Activated T-cell treated with anti-CD3 and anti-CD28 coated beads, Interleukin-2, amount 50 U/mL, for 24 hours (primary cell): ENCODE measurements at places on chromosomes 6 and 20.

- H3K4me3 ChIP-seq, result no peak overlapping the region
- peaks cover 26% of the 10 kb centered on the region for H3K4me1 ChIP-seq
- DNase-seq, result peak; percentile 38
- peak overlapping the region; percentile 20 for H3K27ac ChIP-seq
- H3K27me3 ChIP-seq, result no peaks in the 10 kb centered on the region
- H3K36me3 ChIP-seq, result no peaks in the 10 kb centered on the region
Measured at GRCh38 chr20:57450931-57451330, 59.7 kb downstream of the RBM38 start.

DNA sequence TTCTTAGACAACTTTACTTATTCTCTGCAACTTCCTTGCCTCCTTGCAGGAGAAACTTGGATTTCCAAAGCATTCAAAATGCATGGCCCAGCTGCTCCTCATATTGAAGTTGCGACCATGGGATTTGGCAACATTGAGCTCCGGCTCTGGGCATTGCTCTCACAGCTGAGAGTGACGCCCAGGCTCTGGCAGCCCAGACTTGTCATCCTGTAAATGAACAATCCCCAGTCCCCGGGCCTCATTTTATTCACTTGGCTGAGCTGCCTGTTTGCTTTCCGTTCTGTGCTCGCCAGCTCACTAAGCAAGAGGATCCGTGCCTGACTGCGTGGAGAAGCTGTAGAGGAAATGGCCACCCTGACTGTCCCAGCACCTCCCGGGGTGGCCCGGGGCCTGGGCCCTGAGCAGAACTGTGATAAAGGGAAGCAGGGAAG is 119.5 kb upstream of the CD93 start:
- no peak overlapping the region for H3K27ac ChIP-seq
- no peak overlapping the region for H3K4me3 ChIP-seq

GRCh38 chr20:47540443-47541354 is 39.0 kb downstream of the NCOA3 start:
- peak overlapping the region; percentile 70 for H3K27ac ChIP-seq
- no peaks in the 10 kb centered on the region for H3K27me3 ChIP-seq
- no peak overlapping the region for H3K4me3 ChIP-seq
- H3K36me3 ChIP-seq, result peaks cover 64% of the 10 kb centered on the region
- H3K4me1 ChIP-seq, result peaks cover 81% of the 10 kb centered on the region
- DNase-seq, result no peak

DNA sequence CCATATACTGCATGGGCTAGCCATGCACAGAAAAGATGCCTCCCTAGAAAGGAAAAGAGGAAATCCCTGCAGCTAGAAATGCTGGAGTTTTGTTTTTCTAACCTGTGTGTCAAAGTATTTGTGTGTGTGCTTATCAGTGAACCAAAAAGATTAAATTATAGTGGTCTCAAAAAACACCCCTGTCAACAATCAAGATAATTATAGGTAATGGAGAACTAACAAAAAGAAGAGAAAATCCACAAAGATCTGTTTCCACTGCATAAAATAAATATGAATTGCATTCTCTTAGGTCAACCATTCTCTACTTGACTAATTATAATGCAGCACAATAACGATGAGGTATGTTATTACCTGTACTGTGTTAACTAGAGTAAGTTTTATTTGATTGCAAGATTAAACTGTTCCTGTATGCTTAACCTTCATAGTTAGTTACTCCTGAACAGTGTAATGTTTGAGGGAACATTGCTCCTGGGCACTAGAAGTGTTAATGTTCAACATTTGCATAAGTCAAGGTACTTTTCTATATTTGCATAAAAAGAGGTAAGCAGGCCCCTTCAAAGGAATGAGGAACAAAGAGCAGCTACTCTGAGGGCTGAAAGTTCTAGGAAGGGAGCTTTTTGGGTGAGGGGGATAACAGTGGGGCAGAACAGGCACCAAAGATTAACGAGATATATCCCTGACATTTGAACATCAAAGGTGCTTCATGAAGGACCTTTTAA is 212.1 kb downstream of the BTBD9 start:
- no peak overlapping the region for H3K4me3 ChIP-seq
- H3K27ac ChIP-seq, result no peak overlapping the region
- DNase-seq, result no peak
- H3K4me1 ChIP-seq, result peaks cover 5% of the 10 kb centered on the region
- peaks cover 3% of the 10 kb centered on the region for H3K36me3 ChIP-seq

GRCh38 chr20:14214046-14214445 is 123.4 kb downstream of the FLRT3 start:
- no peak overlapping the region for H3K4me3 ChIP-seq
- DNase-seq, result no peak
- H3K4me1 ChIP-seq, result no peaks in the 10 kb centered on the region
- no peak overlapping the region for H3K27ac ChIP-seq
- H3K27me3 ChIP-seq, result no peaks in the 10 kb centered on the region

DNA sequence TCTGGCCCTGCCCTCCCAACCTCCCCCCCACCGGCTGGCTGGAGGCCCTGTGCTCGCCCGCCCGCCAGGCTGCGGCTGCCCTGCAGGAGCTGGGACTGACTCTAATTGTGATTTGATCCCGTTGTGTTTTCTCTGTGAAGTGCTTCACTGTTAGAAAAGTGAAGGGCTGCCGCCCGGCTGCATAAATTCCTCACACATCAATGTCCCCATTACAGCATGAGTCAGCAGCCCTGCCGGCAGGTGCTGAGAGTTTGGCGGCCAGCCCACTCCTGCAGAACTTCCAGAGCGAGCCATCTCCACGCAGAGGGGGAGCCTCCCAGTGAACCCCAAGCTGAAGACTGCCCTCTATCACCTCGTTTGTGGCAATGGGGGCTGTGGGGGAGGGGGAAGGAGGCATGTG is 137.9 kb downstream of the DLL1 start:
- H3K27me3 ChIP-seq, result peaks cover 38% of the 10 kb centered on the region
- H3K4me3 ChIP-seq, result no peak overlapping the region
- no peak for DNase-seq
- no peaks in the 10 kb centered on the region for H3K36me3 ChIP-seq

GRCh38 chr6:84560436-84561390 is 203.7 kb downstream of the TBX18 start:
- no peak overlapping the region for H3K4me3 ChIP-seq
- DNase-seq, result no peak
- no peaks in the 10 kb centered on the region for H3K36me3 ChIP-seq

- H3K4me1 ChIP-seq, result no peaks in the 10 kb centered on the region
- no peak overlapping the region for H3K4me3 ChIP-seq
- no peaks in the 10 kb centered on the region for H3K27me3 ChIP-seq
- no peak overlapping the region for H3K27ac ChIP-seq
- no peaks in the 10 kb centered on the region for H3K36me3 ChIP-seq
Measured at GRCh38 chr6:119643876-119644275, 294.3 kb upstream of the MAN1A1 start.

DNA sequence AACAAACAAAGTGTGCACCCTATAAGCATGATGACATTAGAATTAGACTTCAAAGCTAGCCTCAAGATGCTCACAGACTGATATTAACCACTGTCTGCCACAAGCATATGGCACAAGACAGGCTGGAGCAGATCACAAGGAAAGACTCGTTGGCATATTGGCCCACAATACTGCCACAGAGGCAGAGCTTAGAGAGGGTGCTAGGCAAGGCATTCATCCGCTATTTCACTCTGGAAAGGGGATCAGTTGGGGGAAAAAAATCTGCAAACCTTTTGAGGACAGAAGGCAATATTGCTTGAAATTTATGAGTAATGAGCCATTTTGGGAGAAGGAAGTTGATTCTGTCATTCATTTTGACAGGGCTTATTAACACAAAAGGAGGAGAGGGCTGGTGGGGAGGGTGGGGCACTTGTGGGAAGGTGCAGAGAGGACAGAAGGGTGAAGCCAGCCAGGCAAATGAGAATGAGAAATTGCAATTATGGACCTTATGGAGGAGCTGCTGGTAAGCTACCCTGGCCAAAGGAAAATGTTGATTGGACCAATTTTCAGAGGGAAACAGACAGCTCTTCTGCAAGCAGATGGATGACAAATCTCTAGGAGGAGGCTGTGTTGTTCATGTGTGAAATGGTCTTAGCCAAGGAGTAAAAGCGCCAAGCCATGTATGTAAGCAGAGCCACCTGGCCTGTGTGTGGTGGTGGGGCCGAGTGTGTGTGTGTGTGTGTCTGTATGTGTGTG is 187.7 kb downstream of the GMPR start:
- no peak for DNase-seq
- H3K36me3 ChIP-seq, result peaks cover 23% of the 10 kb centered on the region
- H3K27ac ChIP-seq, result peak overlapping the region; percentile 28
- H3K4me1 ChIP-seq, result peaks cover 48% of the 10 kb centered on the region
- no peak overlapping the region for H3K4me3 ChIP-seq

DNA sequence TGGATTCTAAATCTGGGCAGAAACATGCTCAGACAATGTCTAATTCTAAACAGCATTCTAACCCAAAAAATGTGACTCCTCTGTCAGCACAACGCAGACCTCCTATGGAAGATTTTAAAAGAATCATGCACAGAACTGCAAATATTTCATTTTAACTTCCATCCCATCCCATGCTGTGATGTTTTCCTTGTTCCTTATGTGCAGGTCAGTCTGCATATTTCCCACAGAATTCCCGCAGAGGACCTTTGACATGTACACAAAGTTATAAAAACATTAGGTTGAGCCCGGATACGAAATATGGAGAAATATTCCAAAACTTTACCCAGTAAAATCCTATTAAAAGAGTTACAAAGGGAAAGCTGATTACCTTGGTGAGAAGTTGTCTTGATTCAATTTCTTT is 467.1 kb upstream of the EPHA7 start:
- H3K36me3 ChIP-seq, result no peaks in the 10 kb centered on the region
- no peak for DNase-seq
- H3K27me3 ChIP-seq, result no peaks in the 10 kb centered on the region

DNA sequence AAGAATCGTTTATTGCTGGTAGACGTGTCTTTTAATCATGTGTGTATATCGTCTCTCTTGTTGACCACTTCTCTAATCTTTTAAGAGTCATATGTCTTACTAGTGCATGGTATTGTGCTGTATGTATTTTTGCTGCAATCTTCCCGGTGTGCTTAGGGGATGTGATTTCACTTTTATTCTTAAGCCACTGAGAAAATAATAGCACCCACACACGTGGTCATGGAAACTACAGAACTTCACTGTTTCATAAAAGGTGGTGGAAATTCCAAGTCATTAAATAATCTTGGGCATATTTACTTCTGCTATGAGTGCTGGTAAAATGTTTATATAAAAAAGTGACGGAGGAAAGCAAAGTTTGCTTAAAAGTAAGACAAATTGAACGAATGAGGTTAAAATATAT is 3.0 kb upstream of the CDYL start:
- H3K36me3 ChIP-seq, result peaks cover 3% of the 10 kb centered on the region
- no peak overlapping the region for H3K27ac ChIP-seq

GRCh38 chr6:80382811-80383210 is 276.3 kb downstream of the BCKDHB start:
- H3K36me3 ChIP-seq, result no peaks in the 10 kb centered on the region
- H3K4me3 ChIP-seq, result no peak overlapping the region
- no peak overlapping the region for H3K27ac ChIP-seq
- no peak for DNase-seq

DNA sequence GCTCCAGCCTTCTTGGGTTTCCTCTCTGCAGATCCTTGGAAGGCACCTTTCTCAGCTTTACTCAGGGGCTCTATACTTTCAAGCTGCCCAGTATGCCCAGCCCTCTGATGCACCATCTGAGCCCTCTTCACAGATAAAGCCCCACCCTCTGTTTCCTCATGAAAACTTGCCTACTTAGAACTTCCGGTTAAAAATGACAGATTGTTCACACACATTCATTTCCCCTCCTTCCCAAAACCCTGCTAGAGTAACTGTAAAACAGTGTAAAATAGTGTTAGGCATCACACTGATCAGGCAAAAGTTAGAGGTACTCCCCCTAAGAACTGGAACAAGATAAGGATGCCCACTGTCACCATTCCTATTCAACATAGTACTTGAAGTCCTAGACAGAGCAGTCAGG is 14.0 kb upstream of the GCM1 start:
- no peak overlapping the region for H3K4me3 ChIP-seq
- no peak overlapping the region for H3K27ac ChIP-seq
- H3K27me3 ChIP-seq, result no peaks in the 10 kb centered on the region
- peaks cover 7% of the 10 kb centered on the region for H3K4me1 ChIP-seq
- H3K36me3 ChIP-seq, result no peaks in the 10 kb centered on the region
- no peak for DNase-seq

DNA sequence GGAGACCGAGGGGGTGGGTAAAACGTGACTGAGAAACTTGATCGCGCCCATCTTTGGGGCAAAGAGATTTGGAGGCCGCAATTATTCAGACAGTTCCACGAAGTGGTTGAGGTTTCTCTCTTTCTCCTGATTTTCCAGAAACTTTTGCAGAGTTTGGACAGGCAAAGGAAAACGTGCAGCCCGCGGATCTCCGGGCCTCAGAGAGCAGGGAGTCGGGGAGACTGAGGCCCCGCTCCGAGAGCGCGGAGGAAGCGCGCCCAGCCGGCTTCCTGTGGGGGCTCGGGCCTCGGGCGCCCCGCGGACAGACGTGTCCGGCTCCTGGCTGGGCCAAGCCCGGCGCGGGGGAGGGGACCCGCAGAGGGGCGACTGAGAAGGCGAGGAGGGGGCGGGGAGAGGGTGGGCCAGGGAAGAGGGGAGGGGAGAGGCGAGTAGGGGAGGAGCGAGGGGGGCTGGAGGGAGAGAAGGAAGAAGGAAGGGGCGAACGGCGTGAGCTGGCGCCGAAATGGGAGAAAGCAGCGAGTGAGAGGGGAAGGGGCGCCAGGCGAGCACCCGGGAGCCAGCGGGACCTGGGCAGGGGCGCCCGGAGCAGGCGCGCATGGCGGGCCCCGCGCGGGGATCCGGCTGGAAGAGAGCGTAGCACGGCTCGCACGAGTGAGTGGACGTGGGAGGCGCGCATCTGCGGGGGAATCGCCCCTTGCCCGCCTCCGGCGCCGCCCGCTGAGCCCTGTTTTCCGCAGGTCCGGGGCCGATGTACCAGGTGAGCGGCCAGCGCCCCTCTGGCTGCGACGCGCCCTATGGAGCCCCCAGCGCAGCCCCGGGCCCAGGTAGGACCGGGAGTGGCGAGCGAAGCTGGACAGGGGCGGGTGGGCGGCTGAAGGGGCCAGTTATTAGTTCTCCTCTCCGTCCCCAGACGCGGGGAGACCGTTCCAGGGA is at the start of gene MDFI:
Gene MDFI, plus strand, starts transcription at position 467 of the 933 bp plus-strand sequence. Its CDS starts 282 bp downstream, at position 749.
- no peaks in the 10 kb centered on the region for H3K36me3 ChIP-seq
- peaks cover 11% of the 10 kb centered on the region for H3K4me1 ChIP-seq
- H3K27ac ChIP-seq, result no peak within 1 kb of the TSS
- H3K4me3 ChIP-seq, result peak within 1 kb of the TSS; percentile 64
- DNase-seq, result no peak

- no peak for DNase-seq
- H3K4me1 ChIP-seq, result peaks cover 15% of the 10 kb centered on the region
- peaks cover 37% of the 10 kb centered on the region for H3K27me3 ChIP-seq
- no peak overlapping the region for H3K27ac ChIP-seq
- peak overlapping the region; percentile 73 for H3K4me3 ChIP-seq
Measured at GRCh38 chr6:37784585-37784967, 35.0 kb upstream of the ZFAND3 start.

GRCh38 chr6:30759575-30760239 is 15.4 kb upstream of the IER3 start:
- DNase-seq, result no peak
- H3K27ac ChIP-seq, result no peak overlapping the region
- no peaks in the 10 kb centered on the region for H3K27me3 ChIP-seq
- H3K4me1 ChIP-seq, result peaks cover 56% of the 10 kb centered on the region
